ENCODE measurements at places on chromosomes 1 and 21.

DNA sequence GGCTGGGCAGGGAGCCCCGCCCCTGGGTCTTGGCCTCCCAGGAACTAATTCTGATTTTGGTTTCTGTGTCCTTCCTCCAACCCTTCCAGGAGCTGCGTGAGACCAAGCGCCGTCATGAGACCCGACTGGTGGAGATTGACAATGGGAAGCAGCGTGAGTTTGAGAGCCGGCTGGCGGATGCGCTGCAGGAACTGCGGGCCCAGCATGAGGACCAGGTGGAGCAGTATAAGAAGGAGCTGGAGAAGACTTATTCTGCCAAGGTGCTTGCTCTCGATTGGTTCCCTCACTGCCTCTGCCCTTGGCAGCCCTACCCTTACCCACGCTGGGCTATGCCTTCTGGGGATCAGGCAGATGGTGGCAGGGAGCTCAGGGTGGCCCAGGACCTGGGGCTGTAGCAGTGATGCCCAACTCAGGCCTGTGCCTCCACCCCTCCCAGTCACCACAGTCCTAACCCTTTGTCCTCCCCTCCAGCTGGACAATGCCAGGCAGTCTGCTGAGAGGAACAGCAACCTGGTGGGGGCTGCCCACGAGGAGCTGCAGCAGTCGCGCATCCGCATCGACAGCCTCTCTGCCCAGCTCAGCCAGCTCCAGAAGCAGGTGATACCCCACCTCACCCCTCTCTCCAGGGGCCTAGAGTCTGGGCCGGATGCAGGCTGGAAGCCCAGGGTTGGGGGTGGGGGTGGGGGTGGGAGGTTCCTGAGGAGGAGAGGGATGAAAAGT is 18.5 kb upstream of the SEMA4A start:
- no peak for DNase-seq

- DNase-seq: no peak
Observed at GRCh38 chr1:182002570-182002969, 58.9 kb downstream of the ZNF648 start.

DNA sequence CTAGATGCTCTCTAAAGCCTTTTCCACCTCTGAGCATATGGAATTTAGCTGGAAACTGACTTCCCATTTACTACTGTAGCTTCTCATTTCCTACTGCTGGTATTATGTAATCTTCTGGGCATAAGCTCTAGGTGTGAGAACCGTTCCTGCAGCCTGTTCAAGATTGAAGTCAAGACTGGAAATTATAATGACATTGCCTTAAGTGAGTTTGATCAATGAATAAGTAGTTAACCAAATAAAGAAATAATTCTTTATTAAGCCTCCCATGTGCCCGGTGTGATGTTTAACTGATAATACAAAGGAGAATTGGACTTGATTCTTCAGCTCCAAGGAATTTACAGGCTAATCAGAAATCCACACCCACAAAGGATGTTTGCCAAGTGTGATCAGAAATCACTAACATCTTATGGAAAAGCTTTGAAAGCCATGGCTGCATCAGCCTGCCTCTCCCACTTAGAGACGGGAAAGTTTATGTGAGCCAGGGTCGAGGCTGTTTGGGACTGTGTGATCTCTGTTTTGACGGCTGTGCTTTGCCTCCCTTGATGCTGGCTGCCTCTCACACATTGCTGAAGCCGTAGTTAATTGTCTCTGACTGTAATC is 36.4 kb upstream of the PRELP start:
- DNase-seq: no peak

GRCh38 chr1:226097866-226098625 is 35.5 kb downstream of the H3-3A start:
- no peak for DNase-seq
